GM13977 (cell line): ENCODE measurements at places on chromosomes 2 and 18.

- no peak for DNase-seq
Observed at GRCh38 chr2:43389581-43390466, 163.4 kb upstream of the ZFP36L2 start.

DNA sequence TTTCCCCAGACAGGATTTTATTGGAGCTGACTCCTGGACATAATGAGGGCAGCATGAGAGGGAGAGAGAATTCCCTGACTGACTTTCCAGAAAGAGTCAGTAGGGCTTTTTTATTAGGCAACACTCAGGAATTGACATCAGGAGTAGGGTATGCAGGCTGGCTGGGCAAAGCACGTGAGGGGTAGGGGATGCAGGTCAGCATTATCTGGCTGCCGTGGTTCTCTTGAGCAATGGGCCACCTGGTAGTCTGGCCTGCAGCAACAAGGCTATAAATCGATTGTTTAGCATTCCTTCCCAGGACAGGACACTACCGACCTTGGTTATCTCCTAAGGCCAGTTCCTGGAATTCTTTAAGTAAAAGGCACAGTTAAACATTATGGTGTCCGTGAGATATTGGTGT, 160.8 kb upstream of the AGAP1 start:
- DNase-seq, result no peak

- DNase-seq, result no peak
Observed at GRCh38 chr2:46779447-46779941, 136.1 kb downstream of the MCFD2 start.

DNA sequence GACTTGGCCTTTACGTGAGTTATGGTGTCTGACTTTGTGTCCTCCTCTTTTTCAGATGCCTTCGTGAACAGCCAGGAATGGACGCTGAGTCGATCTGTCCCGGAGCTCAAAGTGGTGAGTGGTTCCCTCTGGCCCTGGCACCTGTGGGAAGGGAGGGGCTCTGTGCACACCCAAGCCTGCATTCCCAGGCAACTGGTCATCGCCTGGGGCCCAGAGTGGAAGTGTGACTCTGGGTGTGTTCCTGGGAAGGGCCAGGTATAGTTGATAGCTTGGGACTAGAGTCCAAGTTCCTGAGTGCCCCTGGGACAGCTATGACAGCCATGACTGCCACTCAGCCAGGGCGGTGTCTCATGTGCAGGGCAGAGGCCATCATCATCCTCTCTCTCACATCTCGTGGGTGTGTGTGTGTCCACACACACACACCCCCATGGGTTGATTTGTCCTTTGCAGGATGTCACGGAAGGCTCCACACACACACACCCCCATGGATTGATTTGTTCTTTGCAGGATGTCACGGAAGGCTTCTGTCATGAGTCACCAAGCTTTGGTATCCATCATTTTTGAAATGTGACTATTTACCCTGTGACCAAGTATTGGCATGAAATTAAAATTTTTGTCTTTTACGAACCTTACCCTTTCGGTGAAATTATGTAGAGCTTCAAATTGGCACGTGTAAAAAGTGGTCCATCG, 215.4 kb downstream of the AGAP1 start:
- no peak for DNase-seq

- DNase-seq, result no peak
Observed at GRCh38 chr2:230775737-230776136, 63.1 kb downstream of the CAB39 start.

DNA sequence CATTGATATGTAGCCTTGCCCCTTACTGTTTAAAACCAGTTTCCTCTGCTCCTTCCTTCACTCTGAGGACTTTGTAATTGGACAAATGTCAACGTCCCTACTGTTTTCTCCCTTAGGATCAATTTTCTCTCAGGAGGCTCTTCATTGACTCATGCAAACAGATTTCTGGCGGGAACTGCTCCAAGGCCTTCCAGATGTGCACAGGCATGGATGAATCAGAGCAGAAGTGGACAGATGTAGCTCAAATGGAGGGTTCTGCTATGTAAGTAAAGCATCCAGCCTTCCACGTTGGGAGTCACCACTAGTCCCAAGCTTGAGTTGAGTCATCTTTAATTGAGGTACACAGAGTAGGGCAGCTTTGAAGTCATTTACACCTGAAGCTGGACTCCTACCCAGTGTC, 34.1 kb upstream of the ZDBF2 start:
- DNase-seq, result no peak

- DNase-seq, result no peak
Observed at GRCh38 chr2:133568172-133568571, at the start of gene NCKAP5. Gene NCKAP5 (minus strand): TSS chr2:133568463. CDS start chr2:133517526, 50,937 bp downstream.

- no peak for DNase-seq
Observed at GRCh38 chr2:241895712-241896641, 26.4 kb downstream of the RTP5 start.
